ENCODE measurements at places on chromosomes 4 and X. TPM values are rescaled to one million over a fixed set of nuclear protein-coding genes. Genes with fewer than 3 reads are reported as not detected.

Gene ATP8A1
- total RNA-seq, result 2.1 TPM

Gene IL2
- not detected for total RNA-seq

Gene STIM2
- total RNA-seq, result 14.8 TPM

DNA sequence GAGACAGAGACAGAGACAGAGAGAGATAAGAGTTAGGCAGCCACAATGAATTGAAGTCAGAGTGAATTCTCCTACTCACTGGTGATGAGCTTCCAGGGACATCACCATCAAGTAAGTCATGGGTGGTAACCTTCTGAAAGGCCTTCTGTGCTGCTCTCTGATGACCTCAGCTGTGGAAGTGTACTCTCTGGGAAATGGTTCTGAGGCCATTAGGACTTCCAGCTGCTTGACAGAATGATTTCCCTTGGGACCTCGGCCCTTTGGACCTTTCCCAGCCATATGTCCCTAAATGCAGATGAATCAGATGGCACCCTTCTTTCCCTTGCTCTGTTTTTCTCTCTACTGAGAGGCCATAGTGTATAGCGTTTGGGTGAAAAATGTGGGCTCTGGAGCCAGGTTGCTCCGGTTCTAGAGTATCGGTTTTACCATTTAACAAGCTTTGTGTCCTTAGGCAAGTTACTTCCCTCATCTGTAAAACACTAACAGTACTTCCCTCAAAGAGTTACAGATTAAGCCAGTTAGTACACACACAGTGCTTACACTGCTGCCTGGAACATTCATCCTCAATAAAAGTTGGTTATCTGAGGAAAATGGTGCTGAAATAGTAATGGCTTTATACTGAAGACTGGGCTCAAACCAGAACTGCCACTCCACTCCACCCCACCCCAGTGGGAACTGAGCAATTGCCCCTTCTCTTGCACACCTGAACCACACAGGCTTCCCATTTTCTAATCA is 7.6 kb downstream of the SEPTIN11 start:
- no peak for DNase-seq
- H3K27me3 ChIP-seq, result no peaks in the 10 kb centered on the region
- H3K36me3 ChIP-seq, result peaks cover 25% of the 10 kb centered on the region
- no peak overlapping the region for H3K4me3 ChIP-seq
- H3K27ac ChIP-seq, result no peak overlapping the region

DNA sequence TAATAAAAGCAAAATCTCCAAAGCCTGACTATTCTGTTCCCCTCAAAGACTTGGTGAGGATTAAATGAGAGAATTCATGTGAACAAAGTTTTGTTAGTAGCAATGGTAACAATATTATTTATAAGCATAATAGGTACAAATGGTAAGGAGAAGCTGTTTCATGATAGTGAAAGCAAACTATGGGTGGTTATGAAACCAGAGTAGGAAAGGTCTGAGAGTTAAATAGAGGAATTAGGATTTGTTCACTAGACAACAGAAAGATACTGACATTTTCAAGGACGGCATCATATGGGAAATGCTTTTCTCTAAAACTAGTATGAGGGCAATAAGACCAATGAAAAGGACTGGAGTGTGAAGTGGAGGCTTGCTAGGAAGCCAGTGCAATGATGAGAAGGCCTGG is 128.6 kb upstream of the FTHL17 start:
- H3K4me3 ChIP-seq, result no peak overlapping the region
- H3K27ac ChIP-seq, result no peak overlapping the region
- H3K4me1 ChIP-seq, result no peaks in the 10 kb centered on the region
- no peak for DNase-seq
- H3K36me3 ChIP-seq, result no peaks in the 10 kb centered on the region

DNA sequence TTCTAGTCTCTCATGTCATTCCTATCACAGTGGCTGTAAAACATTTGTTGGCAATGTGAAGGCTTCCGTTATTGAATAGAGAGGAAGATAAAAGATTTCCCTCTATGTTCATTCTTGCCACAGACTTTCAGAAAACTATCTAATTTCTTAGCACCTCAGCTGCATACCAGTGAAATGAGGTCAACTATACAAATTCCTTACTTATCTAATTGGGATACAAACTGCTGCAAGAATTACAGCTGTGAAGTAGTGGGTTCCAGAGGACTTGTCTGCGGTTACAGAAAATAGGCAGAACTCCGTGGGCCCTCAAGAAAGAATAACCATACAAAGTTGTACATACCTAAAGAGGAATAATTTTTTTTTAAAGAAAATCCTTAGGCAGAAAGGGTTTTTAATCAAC is 175.8 kb downstream of the PPP1R2C start:
- peak; percentile 36 for DNase-seq
- no peaks in the 10 kb centered on the region for H3K27me3 ChIP-seq
- H3K4me1 ChIP-seq, result no peaks in the 10 kb centered on the region
- no peak overlapping the region for H3K27ac ChIP-seq

DNA sequence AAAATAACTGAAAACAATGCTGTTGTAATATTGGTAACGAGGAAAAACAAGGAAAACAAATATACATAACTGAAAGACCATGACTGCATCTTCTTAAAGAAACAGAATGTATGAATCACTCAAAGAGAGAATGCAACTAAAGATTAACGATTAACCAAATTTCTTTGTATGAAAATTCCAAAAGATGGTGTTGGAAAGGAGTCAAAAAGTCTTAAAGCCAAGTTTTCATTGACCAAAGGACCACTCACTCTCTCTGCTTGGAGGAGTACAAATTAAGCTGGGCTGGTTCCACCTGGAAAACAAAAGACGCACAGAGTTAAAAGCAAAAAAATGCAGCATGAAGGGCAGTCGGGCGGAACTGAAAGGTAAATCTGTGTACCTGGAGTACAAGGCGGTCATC is 1.8 kb downstream of the DCAF12L1 start:
- H3K4me1 ChIP-seq, result no peaks in the 10 kb centered on the region
- H3K4me3 ChIP-seq, result no peak overlapping the region
- no peak overlapping the region for H3K27ac ChIP-seq
- DNase-seq, result no peak
- H3K27me3 ChIP-seq, result no peaks in the 10 kb centered on the region
- no peaks in the 10 kb centered on the region for H3K36me3 ChIP-seq

GRCh38 chr4:42633605-42634388 is 23.1 kb downstream of the ATP8A1 start:
- no peaks in the 10 kb centered on the region for H3K4me1 ChIP-seq
- DNase-seq, result no peak
- H3K27ac ChIP-seq, result no peak overlapping the region
- no peak overlapping the region for H3K4me3 ChIP-seq
- H3K27me3 ChIP-seq, result no peaks in the 10 kb centered on the region
- no peaks in the 10 kb centered on the region for H3K36me3 ChIP-seq

DNA sequence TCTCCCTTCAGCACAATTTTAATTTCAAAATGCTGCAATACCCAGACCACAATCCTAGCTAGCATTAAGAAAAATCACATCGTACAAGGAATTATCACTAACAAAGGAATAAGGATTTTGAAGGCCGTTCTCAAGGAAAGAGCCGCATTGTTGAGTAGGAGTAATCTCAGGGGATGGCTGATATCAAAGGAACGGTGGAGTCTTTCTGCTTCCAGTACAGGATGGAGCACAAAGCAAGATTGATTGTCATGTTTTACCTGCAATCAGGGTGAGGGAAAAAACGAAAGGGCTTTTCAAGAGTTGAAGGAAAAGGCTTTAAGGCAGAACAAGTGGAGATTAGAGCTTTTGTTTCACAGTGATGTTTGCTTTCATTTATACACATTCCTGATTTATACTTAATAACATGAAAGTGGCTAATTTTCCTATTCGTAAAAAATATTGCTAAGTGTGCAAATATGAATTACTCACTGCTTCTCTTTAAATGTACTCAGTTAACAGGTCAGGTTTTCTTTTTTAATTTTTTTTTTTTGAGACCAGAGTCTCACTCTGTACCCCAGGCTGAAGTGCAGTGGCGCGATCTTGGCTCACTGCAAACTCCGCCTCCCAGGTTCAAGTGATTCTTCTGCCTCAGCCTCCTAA is 207.0 kb downstream of the TRIML1 start:
- H3K36me3 ChIP-seq, result no peaks in the 10 kb centered on the region
- no peak overlapping the region for H3K27ac ChIP-seq
- H3K27me3 ChIP-seq, result no peaks in the 10 kb centered on the region
- H3K4me3 ChIP-seq, result no peak overlapping the region
- no peaks in the 10 kb centered on the region for H3K4me1 ChIP-seq

DNA sequence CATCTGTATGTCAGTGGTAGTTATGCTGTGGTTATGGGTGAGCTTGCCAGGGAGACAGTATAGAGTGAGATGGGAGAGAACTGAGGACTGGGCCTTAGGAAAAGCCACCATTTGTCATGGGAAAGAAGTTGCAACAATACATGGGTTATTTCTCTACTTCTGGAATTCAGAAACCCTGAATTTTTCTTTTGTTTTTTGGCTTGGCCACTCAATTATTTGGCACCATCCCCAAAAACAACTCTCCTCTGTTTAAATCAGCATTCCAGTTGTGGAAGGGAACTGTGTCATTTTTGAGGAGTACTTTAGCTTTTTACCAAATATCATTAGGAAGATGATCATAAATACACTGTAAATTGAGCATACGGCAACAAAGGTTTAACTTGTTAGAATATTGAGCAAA is 41.1 kb upstream of the ACSL4 start:
- peak overlapping the region; percentile 34 for H3K4me3 ChIP-seq
- no peaks in the 10 kb centered on the region for H3K27me3 ChIP-seq
- DNase-seq, result no peak

DNA sequence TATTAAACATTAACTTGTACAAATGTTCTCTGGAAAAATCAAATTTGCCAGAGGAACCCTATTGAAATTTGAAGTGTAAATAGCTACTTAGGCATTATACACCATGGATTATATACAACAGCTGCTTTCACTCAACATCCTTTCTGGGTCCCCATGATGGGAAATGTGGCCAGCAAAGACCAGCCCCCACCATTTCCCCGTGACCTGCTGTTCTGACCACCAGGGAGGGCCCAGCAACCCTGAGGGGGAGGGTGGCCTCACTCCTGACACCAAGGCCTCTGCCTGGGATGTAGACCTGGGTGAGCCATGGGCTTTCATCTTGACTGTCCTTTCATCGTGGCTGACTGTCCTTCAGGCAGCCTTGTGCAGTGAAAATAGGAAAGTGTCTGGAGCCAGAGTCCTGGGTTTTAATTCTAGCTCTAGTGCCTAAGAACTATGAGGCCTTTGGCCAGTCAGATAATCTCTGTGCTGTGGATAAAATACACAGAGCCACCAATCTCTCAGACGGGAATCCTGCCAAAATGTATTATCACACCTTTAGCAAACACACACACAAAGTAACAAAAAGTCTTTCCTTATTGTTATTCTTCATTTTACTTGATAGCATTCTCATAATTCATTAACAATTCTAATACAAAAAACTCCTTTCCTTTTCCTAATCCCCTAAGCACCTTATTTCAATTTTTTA is 45.1 kb downstream of the NR3C2 start:
- no peaks in the 10 kb centered on the region for H3K4me1 ChIP-seq
- H3K27me3 ChIP-seq, result no peaks in the 10 kb centered on the region
- H3K36me3 ChIP-seq, result no peaks in the 10 kb centered on the region
- DNase-seq, result peak; percentile 13
- H3K27ac ChIP-seq, result no peak overlapping the region

GRCh38 chr4:157221895-157222770 is 1.6 kb downstream of the GRIA2 start:
- H3K27ac ChIP-seq, result no peak overlapping the region
- DNase-seq, result peak; percentile 81
- peaks cover 64% of the 10 kb centered on the region for H3K27me3 ChIP-seq
- no peaks in the 10 kb centered on the region for H3K4me1 ChIP-seq
- H3K36me3 ChIP-seq, result no peaks in the 10 kb centered on the region
- H3K4me3 ChIP-seq, result peak overlapping the region; percentile 59

- H3K27ac ChIP-seq, result no peak overlapping the region
- H3K4me1 ChIP-seq, result no peaks in the 10 kb centered on the region
- no peaks in the 10 kb centered on the region for H3K36me3 ChIP-seq
- no peak for DNase-seq
- H3K27me3 ChIP-seq, result no peaks in the 10 kb centered on the region
These were observed 2666.5 kb downstream of the ARAP2 start for GRCh38 chr4:33577791-33578190.

GRCh38 chr4:6520978-6521377 is 48.6 kb upstream of the PPP2R2C start:
- no peaks in the 10 kb centered on the region for H3K4me1 ChIP-seq
- no peak for DNase-seq
- no peaks in the 10 kb centered on the region for H3K36me3 ChIP-seq
- no peak overlapping the region for H3K27ac ChIP-seq

- no peaks in the 10 kb centered on the region for H3K36me3 ChIP-seq
- no peak overlapping the region for H3K4me3 ChIP-seq
- H3K27ac ChIP-seq, result no peak overlapping the region
These were observed 903.8 kb downstream of the STIM2 start for GRCh38 chr4:27764526-27764837.

DNA sequence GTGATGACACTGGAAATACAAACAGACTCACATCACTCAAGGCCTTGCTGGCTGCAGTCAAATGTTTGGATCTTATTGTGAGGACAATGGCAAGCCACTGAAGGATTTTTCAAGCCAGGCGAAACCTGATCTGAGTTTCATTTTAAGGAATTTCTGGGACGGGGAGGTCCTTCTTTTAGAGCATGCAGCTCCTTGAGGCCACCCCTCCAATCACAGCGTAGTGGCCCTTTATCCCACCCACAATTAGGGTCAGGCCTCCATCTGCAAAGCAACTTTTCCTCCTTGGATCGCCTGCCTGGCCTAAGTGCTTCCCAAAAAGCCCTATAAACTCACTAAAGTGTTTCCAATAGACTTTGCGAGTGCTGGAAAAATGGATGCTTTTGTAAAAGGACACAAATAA is 115.5 kb downstream of the EFHC2 start:
- DNase-seq, result no peak
- H3K27me3 ChIP-seq, result peaks cover 8% of the 10 kb centered on the region
- no peaks in the 10 kb centered on the region for H3K36me3 ChIP-seq
- no peak overlapping the region for H3K27ac ChIP-seq
- H3K4me3 ChIP-seq, result no peak overlapping the region

DNA sequence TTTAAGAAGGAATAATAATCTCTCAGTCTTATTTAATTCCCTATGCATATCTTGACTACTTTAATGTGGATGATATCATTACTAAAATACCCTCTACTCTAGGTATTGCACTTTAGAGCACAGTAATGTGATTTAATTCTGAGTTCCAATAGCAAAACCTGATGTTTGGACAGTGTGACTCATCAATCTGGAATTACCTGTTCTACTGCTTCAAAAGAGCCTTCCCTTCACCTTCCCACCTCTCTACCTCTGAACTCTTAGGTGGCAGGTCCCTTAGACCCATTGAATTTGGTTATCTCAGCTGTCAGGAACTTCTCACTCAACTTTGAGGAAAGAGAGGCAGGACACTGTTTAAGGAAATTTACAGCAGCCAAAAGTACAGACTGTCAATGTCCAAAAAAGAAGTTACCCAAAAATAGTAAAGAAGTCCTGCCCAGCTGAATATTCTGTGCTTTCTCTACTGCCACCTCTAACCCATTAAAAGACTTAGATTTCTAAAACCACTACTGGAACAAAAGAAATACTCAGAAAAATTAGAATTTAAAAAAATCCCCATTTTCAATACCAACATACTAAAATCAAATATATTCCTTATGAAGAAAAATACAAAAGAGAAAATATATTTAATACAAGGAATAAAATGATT is 123.1 kb upstream of the GPM6A start:
- no peaks in the 10 kb centered on the region for H3K27me3 ChIP-seq
- H3K4me3 ChIP-seq, result no peak overlapping the region
- no peaks in the 10 kb centered on the region for H3K36me3 ChIP-seq
- no peaks in the 10 kb centered on the region for H3K4me1 ChIP-seq
- DNase-seq, result no peak
- no peak overlapping the region for H3K27ac ChIP-seq
